ENCODE measurements at places on chromosomes 3 and 15. TPM values are rescaled to one million over a fixed set of nuclear protein-coding genes. Genes with fewer than 3 reads are reported as not detected.

The SLC27A2 gene
- 49.8 TPM for total RNA-seq

The KCNMB3 gene
- 1.3 TPM for total RNA-seq

The SNTN gene
- not detected for total RNA-seq

The LIPC gene
- total RNA-seq = 0.27 TPM

The TMEM266 gene
- total RNA-seq = not detected

The TMEM108 gene
- total RNA-seq = under 0.01 TPM

The TRPC1 gene
- 5.7 TPM for total RNA-seq

The CLK3 gene
- total RNA-seq = 117 TPM

The MEGF11 gene
- total RNA-seq = 0.27 TPM

The ADCY5 gene
- under 0.01 TPM for total RNA-seq

The ISLR2 gene
- total RNA-seq = not detected

The ISLR gene
- total RNA-seq = not detected

The KLHL25 gene
- 2.4 TPM for total RNA-seq

The CLDN11 gene
- total RNA-seq = not detected

The TICRR gene
- total RNA-seq = 1.6 TPM

The FANCD2OS gene
- total RNA-seq = not detected

The SPINK8 gene
- total RNA-seq = not detected

The DUOX1 gene
- under 0.01 TPM for total RNA-seq

The IMPG2 gene
- total RNA-seq = 0.27 TPM

All from hematopoietic multipotent progenitor cell (in vitro differentiated cells).